Suppressor macrophage treated with lipopolysaccharide for 4 hours (primary cell): ENCODE measurements at places on chromosomes 7 and 10.

DNA sequence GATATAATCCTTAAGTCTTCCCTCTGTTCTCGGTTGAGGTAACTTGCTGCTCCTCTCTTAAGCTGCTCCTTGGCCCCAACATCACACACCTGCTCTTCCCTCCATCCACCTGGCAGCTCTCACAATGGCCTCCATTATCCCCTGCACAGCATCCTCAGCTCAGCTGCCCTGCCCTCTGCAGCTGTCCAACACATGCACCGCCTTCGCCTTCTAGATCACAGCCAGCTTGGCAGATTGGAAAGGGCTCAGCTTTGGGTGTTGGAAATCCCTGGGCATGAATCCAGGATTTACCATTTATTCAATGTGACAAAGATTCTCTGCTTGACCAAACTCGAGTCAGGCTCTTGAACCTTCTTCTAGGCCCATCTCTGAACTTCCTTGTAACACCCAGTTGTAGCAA is 20.6 kb downstream of the RGR start:
- no peak for DNase-seq

GRCh38 chr7:3349126-3349525 is 48.1 kb downstream of the SDK1 start:
- no peak for DNase-seq

DNA sequence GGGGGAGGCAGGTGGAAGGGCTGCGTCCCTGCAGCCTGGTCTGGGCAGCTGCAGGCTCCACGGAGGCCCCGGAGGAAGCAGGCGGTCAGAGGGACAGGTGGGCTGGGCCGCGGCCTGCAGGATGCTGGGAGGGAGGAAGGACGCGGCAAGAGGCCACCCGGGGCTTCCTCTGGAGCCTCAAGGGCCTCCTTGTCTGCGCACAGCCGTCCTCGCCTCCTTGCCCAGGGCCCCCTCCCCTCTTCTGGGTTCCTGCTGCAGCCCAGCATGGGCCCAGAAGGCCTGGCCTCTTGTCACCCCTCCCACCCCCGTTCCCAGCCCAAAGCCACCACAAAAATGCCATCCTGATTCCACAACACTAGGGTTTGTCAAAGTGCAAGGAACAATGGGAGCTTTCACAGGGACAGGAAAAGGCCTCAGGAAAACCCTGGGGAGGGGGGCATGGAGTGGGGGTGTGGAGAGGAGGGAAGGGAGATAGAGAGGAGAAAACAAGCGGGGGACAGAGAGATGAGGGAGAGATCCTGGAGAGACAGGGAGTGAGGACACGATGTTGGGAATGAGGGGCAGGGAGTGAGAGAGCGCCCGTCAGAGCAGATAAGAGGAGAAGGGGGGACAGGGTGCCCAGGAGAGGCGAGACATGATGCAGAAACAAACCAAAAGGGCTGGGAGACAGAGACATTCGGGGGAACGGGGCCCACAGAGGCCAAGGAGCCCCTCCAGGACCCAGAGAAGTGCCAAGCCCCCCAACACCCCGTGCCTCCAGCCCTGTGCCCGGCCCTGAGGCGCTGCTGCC is 41.8 kb downstream of the ZCCHC24 start:
- DNase-seq, result no peak

- no peak for DNase-seq
Measured at GRCh38 chr7:69953136-69954067, 355.1 kb downstream of the AUTS2 start.

DNA sequence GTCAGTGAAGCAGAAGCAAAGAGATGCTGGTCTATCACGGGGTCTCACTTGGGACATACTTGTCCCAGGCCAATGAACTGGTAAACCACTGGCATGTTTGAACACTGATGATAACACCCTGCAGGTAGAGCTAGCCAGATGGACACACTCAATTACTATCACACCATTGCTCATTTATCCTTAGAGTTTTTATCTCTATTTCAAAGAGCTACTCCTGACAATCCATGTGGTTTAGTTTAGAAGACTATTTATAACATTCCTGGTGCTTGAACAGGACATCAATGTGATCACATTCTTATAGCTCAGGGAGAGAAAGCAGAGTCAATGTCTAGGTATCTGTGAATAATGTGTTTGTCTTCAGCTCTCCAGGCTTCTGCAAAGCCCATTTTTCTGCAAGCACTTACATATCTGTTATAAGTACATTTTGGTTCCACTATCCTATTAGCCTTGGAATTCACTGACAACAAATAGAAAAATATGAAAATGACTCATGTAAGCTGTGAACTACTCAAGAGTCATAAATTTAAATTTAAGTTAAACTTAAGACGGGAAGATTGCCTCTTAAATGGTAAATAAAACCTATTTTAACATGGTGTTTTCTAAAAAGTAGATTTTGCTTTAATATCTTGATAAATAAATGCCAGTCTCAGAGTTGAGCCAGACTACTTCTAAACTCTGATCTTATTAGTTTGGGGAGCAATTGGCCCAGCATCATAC is 106.7 kb upstream of the MBL2 start:
- DNase-seq, result no peak

DNA sequence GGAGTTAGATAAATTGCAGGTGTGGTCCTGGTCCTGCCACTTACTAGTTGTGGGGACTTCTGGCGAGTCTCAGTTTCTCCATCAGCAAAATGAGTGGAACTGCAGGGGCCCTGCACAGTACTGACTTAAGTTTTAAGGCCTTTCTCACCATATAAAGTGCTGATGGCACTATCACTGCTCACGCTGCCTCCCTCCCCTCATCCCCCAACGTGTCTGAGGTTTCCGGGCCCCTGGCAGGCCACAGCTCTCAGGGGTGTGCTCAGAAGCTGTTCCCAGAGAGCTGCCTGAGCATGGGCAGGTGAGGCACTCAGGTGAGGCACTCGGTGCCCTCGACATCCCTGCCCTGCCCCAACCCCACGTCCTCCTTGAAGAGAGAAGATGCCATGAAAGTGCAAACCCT is 74.2 kb downstream of the VOPP1 start:
- no peak for DNase-seq

- no peak for DNase-seq
Measured at GRCh38 chr10:103609231-103610082, 116.0 kb downstream of the NEURL1 start.

DNA sequence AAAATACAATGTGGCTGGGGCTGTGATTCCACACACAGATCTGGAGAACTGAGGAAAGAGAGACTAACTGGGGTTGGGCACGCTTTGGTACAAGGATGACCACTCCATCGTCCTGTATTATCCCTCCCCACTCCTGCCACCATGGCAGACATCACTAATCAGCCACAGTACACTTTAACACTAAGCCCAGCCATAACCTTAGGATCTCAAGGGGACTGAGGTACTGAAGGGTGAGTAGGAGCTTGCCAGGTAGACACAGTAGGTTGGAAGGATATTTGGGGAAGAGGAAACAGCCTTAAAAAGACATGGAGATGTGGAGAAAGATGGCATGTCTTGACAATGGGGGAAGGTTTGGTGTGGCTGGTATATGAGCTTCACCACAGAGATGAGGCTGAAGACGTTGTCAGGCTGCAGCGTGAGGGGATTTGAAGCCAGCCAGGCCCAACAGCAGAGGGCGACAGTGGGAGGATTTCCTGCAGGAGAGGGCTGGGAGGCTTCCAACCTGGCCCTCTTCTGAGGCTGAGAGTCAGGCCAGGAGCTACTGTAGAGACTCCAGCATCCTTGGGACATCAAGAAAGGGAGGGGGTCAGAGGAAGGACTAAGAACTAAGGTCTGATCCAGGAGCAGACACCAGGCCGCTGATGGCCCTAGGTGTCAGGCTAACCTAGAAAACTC is 58.6 kb upstream of the COL13A1 start:
- peak; percentile 18 for DNase-seq

GRCh38 chr10:18565006-18565405 is 86.4 kb downstream of the NSUN6 start:
- DNase-seq, result no peak

- no peak for DNase-seq
Measured at GRCh38 chr7:122790132-122790531, 87.4 kb upstream of the RNF148 start.

- DNase-seq, result peak; percentile 1
Measured at GRCh38 chr7:115183431-115184057, 261.6 kb downstream of the MDFIC start.

GRCh38 chr10:11227103-11227502 is 209.4 kb downstream of the CELF2 start:
- no peak for DNase-seq

GRCh38 chr7:23371654-23372053 is 72.5 kb downstream of the MALSU1 start:
- no peak for DNase-seq

GRCh38 chr10:37146443-37146842 is 21.0 kb downstream of the ANKRD30A start:
- no peak for DNase-seq

DNA sequence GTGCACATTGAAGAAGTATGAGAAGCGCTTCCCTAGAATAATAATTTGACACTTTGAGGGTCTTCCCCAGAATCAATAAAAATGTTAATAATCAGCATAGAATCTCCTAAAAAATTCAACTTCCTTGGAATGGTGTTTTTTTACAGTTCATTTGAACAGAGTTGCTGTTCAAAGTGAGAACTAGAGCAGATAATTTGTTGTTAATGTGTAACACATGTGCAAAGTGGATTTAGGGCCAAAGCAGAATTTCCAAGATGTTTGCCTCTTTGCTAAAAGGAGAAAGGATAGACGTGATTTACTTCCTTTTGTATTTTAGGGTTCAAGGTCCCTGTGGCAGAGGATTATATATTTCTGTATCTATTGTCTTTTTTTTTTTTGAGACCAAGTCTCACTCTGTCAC is 73.8 kb downstream of the ZNF277 start:
- DNase-seq, result no peak

DNA sequence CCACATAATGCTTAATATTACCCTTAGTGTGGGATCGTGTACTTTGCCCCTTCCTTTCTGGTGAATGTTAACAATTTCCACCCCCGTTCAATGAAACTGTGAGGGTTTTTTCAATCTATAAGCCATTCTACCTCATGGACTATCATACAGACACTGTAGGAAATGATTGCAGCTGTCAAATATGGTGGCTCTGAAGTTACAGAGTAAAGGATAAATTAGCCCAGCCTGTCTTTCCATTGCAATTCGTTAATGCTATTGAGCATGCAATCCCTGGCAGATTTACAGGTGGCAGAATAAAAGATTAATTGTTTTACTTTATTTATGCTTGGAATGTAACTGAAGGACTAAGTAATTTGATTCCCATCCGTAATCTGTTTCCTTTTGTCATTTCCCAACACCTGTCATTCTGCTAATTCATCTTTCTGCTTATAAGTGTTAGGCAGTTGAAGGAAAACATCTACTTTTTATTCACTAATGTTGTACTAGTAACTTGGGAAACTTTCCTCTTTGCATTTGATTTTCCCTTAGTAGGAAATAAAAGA is 1211.6 kb upstream of the LRRN3 start:
- no peak for DNase-seq

GRCh38 chr7:34189031-34189430 is 283.7 kb downstream of the BMPER start:
- no peak for DNase-seq

DNA sequence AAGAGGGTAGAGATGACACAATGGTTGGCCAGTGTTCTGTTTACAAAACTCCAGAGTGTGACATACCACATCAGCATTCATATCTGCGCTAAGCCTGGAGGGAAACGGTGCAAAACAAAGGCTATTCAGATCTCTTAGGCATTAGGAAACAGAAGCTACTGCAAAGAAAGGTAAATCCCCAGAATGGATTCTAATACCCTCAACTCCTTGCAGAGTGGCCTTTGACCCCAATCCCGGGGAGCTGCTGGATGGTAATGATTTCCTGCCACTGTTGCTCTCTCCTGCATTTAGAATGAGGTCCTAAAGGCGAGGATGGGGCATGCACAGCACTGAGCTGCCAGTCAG is 65.2 kb downstream of the AOAH start:
- DNase-seq, result peak; percentile 69

DNA sequence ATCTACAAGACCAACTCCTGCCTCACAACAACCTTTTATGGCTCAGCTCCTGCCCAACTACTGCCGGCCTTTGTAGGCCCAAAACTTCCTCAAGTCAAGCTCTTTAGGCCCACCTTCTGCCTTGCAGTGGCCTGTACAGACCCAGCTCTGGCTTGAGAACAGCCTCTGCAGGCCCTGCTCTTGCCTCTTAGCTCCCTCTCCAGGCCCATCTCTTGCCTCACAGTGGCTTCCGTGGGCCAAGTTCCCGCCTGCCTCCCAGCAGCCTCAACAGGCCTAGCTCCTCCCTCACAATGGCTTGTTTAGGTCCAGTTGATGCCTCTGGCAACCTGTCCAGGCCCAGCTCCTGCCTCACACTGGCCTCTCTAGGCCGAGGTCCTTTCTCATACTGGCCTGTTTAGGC is 32.4 kb upstream of the VKORC1L1 start:
- no peak for DNase-seq

DNA sequence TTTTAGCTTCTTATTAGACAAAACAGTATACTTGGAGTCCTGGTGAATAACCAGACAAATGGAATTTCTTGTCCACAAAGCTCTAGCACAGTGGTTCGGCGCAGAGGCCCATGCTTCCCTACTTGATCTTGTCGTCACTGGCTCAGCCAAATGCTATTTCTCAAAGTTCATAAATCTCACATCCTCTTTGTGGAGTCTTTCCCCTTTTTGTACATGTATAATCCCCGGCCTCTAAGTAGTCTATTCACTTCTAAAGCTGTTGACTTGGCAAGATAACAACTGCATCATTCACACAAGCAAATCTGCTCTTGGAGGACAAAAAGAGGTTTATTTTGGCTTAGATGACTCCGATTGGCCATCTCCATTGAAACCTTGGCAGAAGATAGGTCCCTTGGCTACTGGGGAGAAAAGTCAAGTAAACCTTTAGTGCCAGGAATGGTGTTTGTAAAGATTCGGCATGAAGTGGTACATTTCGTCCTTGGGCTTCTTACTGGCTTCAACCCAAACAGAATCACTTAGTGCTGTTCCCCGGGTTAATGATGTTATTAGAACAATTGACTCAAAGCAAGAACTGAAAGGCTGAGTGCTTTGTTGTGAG is 5.1 kb upstream of the AKR1E2 start:
- DNase-seq, result peak; percentile 72

DNA sequence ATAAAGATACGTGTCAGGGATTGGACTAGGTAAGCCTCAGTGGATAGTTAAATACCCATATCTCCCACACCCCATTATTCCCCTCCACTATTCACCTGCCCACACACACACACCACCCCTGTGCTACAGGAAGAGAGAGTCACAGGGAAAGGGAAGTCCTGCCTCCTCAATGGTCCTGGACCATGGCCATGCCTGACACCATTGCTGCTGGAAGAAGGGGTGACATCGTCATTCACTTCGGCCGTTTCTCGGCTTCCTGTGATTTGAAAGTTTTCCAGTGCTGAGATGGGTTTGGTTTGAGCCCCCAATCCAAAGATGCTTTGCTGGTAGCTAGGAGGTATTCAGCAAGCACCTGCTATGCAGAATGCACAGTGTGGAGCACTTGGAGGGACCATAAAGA is 18.5 kb downstream of the PRKAG2 start:
- DNase-seq, result no peak

DNA sequence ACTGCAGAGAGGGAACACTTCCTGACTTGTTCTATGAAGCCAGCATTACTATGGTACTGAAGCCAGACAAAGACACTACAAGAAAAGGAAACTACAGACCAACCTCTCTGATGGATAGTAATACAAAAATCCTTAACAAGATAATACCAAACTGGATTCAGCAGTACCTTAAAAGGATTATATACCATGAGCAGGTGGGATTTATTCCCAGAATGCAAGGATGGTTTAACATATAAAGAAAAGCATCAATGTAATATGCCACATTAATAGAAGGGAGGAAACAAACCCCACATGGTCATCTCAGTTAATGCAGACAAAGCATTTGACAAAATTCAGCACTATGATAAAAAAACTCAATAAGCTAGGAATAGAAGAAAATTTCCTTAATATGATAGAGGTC is 47.2 kb downstream of the EBLN1 start:
- DNase-seq, result no peak

- peak; percentile 52 for DNase-seq
Measured at GRCh38 chr7:142459551-142459963, 201.7 kb upstream of the PRSS58 start.
